Fibroblast of skin of abdomen (primary cell): ENCODE measurements at places on chromosomes 7 and 10.
A peak's percentile ranks its signal among the peaks of the same experiment; 100 is the strongest.

DNA sequence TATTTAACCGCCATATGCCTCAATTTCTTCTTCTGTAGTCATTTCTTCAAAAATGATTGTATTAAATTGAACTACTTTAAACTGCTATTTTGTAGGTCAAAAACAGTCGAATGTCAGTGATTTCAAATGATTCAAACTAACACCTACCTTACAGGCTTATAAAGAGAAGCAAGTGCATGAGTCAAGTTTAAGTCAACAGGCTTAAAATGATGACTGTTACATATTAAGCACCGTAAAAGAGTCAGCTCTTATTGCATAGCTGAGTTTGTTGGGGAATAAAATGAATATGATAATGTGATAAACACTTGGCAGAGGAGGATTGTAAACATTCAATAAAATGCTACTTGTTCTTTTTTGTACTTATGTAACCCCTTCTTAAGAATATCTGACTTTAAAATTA, 90.1 kb upstream of the ANKRD1 start:
- DNase-seq = no peak

DNA sequence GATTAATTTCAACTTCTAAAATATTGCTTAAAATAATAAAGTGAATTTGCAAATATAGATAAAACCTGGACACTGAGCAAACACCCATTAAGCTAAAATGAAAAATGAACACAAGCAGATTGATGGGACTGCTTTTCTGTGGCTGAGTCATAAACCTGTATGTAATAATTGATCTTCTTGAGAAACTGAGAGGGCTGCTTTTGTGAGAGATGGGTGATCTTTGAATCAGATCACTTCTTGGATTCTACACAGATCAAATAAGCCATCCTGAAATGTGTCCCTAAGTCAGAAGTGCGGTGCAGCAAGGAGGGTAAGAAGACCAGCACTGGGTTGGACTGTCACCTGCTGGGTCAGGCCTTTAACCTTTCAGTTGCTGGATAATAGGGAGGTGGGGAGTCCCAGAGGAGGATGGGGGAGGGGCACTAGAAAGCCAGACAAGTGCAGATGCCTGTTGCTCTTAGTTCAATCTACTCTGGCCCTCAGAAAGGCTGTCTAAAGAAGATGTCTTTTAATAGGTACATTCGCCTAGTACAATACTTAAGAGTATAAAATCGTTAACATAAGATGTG, 178.2 kb upstream of the NAMPT start:
- DNase-seq = no peak

DNA sequence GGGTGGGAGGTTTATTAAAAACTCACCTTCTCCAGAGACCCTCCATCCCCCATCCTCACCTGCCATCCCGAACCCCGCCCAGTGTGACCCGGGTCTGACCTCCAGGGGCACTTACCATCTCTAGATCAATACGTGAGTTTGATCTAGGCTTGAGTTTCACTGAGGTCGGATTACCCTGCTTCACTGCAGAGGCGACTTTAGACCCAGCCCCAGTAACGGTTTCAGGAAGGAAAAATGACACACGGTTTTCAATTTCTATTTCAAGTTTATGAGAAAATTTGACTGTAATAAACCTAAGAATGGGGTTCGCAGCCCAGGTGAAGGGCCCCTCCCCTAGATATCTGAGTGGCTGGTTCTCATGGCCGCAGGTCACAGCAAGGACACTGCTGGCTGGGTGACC, 33.1 kb downstream of the RCC1L start:
- DNase-seq = no peak

DNA sequence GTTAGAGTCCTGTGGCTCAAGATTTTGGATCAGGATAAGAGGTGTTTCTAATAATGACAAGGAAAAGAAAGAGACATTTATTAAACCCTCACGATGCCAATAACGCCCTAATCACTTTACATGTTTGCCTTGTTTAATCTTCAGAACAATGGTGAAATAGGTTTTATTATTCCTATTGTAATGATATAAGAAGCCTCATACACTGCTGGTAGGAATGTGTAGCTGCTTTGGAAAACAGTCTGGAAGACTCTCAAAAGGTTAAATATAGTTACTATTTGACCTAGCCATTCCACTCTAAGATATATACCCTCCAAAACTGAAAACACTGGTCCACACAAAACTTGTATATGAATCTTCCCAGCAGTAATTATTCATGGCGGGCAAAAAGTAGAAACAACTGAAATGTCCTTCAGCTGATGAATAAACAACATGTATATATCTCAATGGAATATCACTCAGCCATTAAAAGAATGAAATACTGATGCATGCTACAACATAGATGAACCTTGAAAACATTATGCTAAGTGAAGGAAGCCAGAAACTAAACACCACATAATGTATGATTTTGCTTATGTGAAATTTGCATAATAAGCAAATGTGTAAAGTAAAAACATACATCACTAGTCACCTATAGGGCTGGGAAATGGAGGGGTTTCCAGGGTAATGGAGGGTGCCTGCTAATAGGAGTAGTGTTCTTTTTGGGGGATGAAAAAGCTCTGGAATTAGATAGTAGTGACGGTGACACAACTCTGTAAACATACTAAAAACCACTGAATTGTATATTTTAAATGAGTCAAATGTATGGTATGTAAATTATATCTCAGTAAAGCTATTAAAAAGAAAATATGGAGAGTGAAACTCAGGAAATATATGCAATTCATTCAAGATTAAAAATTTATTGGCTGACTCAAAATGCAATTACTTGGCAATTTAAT, 76.9 kb upstream of the ANK3 start:
- peak; percentile 61 for DNase-seq

GRCh38 chr10:535051-535450, 154.4 kb downstream of the DIP2C start:
- DNase-seq = no peak

- peak; percentile 28 for DNase-seq
Observed at GRCh38 chr10:80356563-80356988, at the start of the genes DYDC1 and DYDC2. TSS of gene DYDC1 (minus strand) at chr10:80356755. CDS start at chr10:80352601, 4,154 bp downstream. TSS of gene DYDC2 (plus strand) at chr10:80356781. CDS start at chr10:80362444, 5,663 bp downstream.
